ENCODE measurements at places on chromosomes 11 and 22.

- peak; percentile 67 for DNase-seq
Observed at GRCh38 chr11:65390996-65391395, 4.6 kb downstream of the FRMD8 start.

DNA sequence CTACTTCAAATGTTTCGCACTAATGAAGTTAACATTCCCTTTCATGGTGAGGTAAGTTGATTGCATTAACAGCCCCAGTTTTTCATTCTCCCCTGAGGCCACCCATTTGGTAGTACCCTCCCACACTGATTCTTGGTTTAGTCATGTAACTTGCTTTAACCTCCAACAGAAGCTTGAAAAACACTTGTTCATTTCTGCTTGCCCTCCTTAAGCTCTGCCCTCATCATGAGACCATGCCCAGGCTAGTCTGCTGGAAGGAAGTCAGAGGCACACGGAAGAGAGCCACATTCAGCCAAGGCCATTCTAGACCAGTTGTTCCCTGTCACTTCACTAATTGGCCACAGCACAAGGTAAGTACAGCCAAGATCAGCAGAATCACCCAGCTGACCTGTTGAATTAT, 50.7 kb upstream of the CD44 start:
- DNase-seq = no peak

DNA sequence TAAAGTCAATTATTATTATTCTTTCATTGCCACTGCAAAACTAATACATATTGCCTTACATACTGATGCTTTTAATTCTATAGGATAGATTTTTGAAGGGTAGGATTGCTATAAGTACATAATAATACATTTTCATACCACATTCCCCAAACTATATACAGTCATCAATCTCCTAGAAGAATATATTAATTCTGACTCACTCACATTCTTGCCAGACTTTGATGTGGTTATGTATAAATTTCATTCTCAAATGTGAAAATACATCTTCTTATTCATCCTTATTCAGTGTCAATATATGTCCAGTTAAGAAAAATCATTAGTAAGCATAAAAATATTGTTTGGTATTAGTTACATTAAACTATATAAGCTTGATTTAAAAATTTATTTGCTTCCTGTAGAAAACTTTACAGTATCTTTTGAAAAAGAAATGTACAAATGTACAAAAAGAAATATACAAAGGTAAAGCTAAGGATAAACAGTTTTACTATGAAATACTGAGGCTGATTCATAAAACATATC, 458.8 kb upstream of the CNTN5 start:
- no peak for DNase-seq

DNA sequence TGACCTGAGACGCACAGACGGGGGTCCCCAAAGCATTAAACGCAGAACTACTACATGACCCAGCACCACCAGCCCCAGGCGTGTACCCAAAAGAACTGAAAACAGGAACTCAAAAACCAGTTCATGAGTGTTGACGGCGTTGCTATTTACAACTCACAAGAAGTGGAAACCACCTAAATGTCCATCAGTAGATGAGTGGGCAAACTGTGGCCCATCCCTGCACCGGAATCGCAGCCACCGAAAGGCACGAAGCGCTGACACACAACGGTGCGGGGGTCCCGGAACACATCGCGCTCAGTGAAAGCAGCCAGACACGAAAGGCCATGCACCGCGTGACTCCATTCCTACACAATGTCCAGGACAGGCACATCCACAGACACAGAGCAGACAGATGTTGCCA, 79.2 kb downstream of the TRMU start:
- DNase-seq = no peak

- DNase-seq = no peak
Observed at GRCh38 chr11:25733777-25734176, 598.2 kb upstream of the ANO3 start.

DNA sequence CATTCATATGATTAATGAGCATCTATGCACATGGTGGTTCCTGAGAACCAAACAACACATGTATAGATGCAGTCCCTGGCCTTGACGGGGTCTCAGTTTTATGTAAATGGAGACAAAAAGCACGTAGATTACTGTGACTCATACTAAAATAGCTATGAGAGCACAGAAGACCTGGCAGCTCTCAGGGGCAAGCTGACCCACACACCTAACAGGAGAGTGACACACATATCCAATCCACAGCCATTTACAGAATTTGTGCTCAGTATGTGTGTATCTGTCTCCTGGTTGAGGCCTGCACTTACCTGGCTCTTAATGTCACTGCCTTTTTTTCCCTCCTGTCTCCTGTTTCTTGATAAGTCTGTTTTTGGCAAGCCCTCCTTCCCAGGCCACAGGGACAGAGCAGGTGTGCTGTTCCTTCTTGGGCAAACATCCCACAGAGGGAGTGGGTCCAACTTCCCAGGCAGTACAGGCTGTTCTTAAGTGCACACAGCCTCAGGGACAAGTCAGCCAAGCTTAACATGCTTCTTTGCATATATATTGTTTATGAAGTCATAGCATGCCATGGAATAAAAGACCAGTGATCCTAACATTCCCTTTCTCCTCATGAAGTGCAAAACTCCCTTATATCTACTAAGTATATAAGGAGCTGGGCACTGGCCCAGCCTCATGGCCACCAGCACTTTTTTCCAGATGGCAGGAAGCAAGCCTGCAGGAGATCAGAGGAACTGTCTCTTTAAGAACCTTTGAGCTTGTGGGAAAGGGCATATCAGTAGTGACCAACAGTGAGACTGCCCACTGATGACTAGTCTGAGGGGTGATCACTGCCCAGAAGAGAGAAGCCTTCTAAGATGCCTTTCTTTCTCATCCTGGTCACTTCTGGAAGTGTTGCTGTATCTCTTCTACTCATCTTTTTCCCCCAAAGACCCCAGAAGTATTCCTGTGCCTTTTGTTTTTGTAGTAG, 124.7 kb upstream of the CCDC90B start:
- DNase-seq = no peak

DNA sequence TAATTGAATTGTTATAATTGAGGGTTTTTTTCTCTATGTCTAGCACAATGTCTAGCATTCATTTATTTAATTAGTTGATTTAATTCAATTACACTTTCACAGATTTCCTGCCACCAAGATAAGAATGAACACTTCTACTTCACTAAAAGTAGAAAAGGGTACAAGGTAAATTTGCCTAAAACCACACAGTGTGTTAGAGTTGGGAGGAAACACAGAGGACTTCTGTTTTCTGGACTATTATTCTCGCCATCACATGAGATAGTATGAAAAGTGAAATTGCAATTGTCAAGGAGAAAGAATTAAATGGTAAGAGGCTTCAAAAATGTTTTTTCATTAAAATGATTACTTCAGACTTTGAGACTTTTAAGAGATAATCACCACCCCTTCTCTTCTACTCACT, 109.5 kb downstream of the ETS1 start:
- DNase-seq = no peak

Measured in mesenchymal stem cell (in vitro differentiated cells and primary cell).